ENCODE measurements at places on chromosomes 6 and 20. TPM values are rescaled to one million over a fixed set of nuclear protein-coding genes. Genes with fewer than 3 reads are reported as not detected.

SAMD3 gene
- total RNA-seq = 322 TPM

DNA sequence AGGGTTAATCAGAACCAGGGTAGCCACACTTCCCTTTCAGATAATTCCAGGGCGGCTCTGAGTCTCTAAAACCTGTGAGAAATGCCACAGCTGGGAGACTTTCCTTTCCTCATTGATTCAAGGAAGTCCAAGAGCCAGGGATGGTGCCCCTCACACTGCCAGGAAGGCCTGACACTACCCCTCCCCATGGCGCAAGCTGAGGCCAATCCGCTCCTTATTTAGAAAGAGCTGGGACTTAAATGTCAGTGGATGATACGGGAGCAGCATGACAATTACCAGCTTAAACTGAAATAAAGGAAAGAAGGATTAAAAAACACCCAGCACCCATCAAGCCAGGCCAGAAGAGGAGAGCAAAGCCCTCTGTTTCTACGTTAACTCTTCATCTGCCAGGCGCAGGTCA is 244.4 kb downstream of the LRFN2 start:
- DNase-seq = no peak

DNA sequence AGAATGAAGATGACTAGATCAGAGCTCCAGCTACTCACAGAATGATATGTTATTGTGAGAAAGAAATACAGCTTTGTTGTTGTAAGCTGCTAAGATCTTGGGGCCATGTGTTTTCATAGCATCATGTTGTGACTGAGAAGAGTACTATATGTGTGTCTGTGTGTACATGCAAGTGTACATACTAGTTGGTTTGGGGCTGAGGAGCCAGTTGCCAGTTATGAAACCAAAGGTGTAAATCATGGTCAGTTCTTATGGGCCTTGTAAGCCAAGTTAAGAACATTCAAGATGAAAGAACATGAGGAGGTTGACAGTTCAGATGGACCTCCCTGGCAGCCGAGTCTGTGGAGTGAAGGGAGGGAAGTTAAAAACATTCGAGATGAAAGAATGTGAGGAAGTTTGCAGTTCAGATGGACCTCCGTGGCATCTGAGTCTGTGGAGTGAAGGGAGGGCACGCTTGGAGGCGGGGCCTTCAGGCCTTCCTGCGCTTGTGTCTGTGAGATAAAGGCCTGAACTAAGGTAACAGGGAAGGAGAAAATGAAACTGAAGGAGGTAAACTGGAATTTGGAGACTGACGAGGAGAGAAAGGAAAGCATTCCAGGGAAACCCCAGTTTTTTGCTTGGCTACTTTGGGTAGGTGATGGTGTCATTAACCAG is 13.9 kb downstream of the AFDN start:
- no peak for DNase-seq

C6orf52 gene
- total RNA-seq = 0.91 TPM

LY6G6C gene
- not detected for total RNA-seq

LBP gene
- not detected for total RNA-seq

- no peak for DNase-seq
Observed at GRCh38 chr6:12235341-12235740, 54.8 kb upstream of the EDN1 start.

Measured in natural killer cell (primary cell).